ENCODE measurements at places on chromosomes 2 and 18.

- no peak for DNase-seq
Observed at GRCh38 chr2:120887320-120887697, 151.6 kb downstream of the GLI2 start.

- DNase-seq, result no peak
Observed at GRCh38 chr2:195543902-195544894, 112.8 kb upstream of the SLC39A10 start.

DNA sequence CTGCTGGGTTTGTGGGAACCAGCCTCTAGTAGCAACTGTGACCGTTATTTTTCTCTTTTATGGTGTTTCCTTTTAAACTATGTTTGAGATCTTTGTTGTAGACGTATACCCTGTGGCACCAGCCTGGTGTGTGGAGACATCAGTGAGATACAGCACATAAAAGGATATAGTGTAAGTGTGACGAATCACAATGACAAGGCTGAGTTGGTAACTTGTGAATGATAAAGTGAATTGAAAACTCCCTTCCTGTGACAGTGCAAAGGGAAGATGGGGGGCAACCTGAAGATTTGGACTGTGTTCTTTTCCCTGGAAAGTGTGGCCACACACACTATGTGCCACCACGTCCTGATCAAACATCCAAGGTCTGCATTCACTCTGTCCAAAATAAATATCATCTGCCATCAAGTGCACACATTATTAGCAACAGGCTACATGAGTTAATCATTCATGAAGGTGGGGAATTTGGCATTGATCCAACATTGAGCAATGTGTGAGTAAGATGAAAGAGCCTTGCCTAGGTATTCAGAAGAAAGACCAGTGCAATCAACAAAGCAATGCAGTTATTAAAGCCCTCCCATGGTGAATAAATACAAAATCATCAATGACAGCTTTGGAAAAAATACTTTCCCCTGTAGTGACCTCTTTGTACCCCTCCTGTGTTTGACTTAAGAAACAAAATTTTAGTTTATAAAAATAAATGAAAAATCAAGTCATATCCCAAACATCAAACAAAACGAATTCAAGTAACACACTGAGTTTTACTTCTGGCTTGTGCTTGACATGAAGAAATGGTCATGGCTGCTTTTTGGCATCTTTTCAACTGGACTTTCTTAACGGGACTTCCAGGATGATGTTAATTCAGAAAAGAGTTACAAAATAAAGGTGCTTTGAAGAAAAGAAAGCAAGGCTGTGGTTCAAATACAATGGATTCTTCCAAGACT lies 1280.5 kb upstream of the ZEB2 start:
- no peak for DNase-seq

DNA sequence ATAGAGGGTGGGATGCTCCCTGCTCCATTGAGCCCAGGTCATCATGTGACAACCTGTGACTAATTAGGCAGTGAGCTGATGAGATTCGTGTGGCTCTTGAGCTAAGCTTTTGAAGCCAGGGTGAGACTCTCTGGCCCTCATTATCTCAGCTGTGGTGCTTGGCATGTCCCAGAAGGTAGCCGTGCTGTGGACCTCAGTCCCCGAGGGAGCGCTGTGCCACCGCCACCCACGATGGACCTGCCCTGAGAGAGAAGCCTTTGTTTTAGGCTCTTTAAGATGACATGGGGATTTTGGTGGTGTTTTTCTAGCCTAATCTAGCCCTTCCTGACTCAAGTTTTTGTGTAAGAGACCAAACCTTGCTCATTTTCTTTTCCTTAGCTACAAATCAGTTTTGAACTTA lies 66.4 kb downstream of the NEDD4L start:
- DNase-seq, result no peak

DNA sequence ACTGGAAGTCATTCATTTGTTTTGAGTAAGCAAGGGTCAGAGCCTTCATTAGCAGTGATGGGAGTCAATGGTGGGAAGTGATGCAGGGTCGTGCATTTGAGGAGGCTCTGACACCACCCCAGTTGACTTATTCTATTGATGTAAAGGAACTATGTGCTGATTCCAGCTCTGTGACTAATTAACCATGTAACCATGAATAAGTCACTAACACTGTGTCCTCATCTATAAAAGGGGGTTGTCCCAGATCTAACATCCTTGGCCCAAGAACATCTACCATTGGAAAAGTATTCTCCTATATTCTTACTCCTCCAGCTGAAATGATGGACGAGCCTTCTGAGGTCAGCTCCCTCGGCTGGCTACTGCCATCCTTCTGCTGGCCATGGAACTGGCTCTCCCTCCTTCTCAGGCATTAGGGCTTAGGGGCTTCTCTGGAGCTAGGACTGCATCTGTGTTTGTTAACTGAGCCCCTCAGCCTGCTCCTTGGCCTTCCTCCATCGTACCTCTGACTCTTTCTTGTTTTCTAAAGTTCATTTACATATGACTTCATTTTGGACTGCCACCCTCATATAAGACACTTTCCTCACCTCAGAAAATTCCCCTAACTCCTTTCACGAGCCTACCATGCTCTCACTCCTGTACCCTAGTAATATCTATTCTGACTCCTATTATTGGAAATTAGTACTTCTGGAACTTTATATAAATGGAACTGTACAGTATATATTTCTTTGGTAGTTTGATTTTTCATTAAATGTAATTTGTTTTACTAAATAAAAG lies 115.5 kb downstream of the KCTD1 start:
- no peak for DNase-seq

GRCh38 chr2:592737-593136 lies 84.5 kb downstream of the TMEM18 start:
- no peak for DNase-seq

- no peak for DNase-seq
Observed at GRCh38 chr2:223247136-223247535, 195.1 kb downstream of the KCNE4 start.

DNA sequence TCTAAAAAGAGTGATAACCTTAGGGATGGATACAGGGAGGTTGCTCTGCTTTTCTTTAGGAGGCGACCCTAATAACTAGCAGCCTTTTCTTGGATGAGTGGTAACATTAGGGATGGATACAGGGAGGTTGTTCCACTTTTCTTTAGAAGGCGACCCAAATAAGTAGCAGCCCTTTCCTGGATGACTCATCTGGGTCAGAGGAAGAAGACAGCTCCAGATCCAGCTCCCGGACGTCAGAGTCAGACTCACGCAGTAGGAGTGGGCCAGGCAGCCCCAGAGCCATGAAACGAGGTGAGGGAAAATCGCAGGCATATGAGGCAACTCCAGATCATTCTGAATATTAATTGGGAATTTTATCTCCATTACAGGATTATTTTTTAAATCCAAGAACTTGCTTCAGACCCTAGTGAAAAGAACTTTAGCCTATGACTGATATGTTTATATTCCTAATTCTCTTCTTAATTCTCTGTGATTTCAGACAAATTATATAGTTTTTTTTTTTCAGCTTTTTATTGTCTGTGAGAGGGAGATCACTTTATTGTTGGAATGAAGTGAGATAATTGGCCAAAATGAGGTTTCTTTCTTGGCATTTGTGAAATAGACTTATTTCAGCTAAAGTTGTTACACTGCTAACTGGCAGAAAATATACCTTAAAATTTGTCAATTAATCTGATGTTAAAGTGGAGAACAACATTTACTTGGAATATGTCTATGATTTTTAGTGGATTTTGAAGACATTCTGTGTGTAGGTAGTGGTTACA lies 31.2 kb upstream of the C1GALT1C1L start:
- DNase-seq, result no peak

DNA sequence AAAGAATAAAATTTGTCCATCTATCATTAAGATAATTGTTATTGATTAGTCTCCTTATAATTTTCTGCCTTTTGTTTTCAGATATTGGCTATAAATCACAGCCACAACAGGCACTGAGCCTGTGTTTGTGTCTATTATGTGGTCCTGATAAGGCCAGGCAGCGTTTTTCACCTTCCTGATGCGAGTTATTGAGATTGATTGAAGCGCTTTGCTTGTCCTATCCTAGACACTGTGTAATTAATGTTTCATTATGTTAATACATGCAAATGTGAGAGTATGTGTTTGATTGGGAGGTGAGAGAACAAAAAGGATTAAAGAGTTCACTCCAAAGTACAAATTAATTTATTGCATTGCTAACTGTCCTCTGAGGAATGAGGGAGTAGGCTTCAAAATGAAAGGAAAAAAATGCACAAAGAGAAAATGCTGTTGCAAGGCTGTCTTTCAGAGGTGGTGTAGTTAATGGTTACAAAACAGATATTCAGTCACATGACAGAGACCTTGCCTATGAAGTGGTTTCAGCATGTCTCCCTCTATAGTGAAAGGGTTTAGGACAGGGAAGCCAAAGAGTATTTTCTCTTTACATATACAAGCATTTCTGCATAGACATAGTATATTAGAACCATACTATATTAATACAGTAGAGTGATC lies 391.1 kb downstream of the DCC start:
- no peak for DNase-seq

- no peak for DNase-seq
Observed at GRCh38 chr2:170147576-170147975, 30.4 kb upstream of the MYO3B start.

GRCh38 chr2:95231723-95232122 lies 24.4 kb downstream of the ZNF892 start:
- DNase-seq, result no peak

GRCh38 chr2:209974576-209974975 lies 27.9 kb upstream of the RPE start:
- DNase-seq, result no peak

DNA sequence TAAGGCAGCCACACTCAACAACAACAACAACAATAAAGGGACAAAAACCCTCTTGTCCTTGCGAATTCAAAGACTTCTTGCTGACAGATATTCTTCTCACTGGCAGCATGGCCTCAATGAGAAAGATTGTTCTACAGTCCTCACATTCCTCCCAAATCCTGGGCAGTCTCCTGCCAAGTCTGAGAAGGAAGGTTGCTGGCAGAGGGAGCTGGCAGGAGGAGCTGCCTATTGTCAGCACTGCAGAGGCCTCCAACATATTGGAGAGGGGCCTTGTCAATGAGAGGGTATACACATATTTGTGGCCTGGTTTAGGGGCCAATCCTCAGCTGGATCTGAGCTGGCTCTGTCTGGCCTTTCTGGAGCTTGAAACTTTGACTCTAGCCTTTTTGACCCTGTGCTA lies 63.5 kb downstream of the LAMA3 start:
- no peak for DNase-seq

- DNase-seq, result no peak
Observed at GRCh38 chr2:3411103-3411502, 31.6 kb downstream of the TRAPPC12 start.

DNA sequence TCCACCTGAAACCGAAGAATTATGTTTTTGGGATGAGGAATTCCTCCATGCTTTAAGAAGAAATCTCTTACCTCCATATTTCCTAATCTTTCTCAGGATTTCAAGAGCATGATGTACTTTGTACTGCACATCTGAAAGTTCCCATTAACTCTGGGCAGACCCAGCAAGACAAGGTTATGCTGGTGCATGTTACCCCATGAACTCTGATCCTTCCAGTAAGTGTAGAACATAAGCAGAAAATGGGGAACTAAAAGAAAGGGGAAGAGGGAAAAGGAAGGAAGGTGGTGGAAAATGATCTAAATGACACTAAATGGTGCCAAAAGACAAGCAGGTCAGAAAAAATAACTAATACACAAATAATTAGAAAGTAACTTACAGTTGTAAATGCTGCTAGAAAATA lies 50.7 kb downstream of the STRN start:
- DNase-seq, result no peak
